Large intestine (tissue), 12 donors: ENCODE measurements at places on chromosomes 13 and 19. TPM values are rescaled to one million over a fixed set of nuclear protein-coding genes. Genes with fewer than 3 reads are reported as not detected.
A peak's percentile ranks its signal among the peaks of the same experiment; 100 is the strongest.

Gene IGSF23
- 11.5 TPM for polyA plus RNA-seq

GRCh38 chr13:52994051-52994450 is 34.6 kb upstream of the OLFM4 start:
- no peak for DNase-seq
- no peak overlapping the region for H3K4me3 ChIP-seq

- H3K27me3 ChIP-seq: peaks cover 7% of the 10 kb centered on the region
- peak overlapping the region; percentile 86 for H3K4me3 ChIP-seq
- H3K4me1 ChIP-seq: peaks cover 9% of the 10 kb centered on the region
- peak overlapping the region; percentile 86 for H3K27ac ChIP-seq
- peak; percentile 16 for DNase-seq
- peaks cover 15% of the 10 kb centered on the region for H3K36me3 ChIP-seq
Observed at GRCh38 chr19:7637374-7638256, 705 bp downstream of the STXBP2 start.

DNA sequence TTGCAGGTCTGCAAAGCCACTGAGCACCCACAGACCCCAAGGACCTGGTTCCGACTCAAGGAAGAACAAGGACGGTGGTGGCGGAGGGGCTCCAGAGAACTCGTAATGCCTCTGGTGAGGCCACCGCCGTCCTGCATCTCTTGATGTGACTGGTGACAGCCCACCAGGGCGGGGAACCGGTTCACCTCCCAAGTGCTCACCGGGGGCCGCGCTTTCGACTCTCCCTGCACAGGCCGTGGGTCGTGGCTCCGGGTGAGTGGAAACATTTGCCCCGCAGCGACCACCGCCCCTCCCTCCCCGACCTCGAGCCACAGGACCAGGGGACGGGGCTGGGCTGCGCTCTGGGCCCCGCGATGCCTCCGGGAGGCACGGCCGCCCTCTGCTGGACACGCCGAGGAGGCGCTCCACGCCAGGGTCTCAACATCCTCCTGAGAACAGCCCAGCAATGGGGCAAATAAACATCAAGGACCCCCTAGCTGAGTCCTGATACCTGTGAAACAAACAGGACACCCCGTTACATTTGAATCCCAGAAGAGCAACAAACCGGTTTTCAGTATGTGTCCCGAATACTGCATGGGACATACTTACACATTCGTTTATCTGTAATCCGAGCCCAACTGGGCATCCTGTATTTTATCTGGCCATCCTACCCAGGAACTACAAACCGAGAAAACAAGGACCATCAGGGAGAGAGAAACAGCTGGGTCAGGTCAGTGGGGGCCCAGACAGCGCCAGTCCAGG is 3.9 kb upstream of the PLPP2 start:
- no peak overlapping the region for H3K27ac ChIP-seq
- H3K36me3 ChIP-seq: no peaks in the 10 kb centered on the region

Gene DCT
- 0.13 TPM for polyA plus RNA-seq

DNA sequence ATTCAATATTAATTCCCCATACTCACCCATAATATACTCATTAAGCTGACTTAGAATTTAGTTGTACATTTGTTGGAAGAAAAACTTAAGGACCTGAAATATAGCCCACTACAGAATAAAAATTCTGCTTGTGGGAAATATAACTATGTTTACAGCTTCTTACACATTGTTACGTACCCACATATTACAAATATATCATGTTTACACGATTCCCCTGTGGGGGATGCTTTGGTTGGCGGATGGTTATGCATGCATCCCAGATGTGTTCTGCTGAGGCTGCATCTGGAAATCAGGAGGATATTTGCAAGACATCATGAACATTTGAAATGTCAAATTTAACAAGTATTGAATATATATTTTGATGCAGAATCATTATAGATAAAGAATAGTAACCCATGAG is 79.5 kb upstream of the KL start:
- no peak for DNase-seq
- no peak overlapping the region for H3K27ac ChIP-seq
- H3K4me3 ChIP-seq: no peak overlapping the region
- no peaks in the 10 kb centered on the region for H3K27me3 ChIP-seq
- H3K36me3 ChIP-seq: no peaks in the 10 kb centered on the region
- peaks cover 3% of the 10 kb centered on the region for H3K4me1 ChIP-seq

Gene SCEL
- 1.9 TPM for polyA plus RNA-seq

DNA sequence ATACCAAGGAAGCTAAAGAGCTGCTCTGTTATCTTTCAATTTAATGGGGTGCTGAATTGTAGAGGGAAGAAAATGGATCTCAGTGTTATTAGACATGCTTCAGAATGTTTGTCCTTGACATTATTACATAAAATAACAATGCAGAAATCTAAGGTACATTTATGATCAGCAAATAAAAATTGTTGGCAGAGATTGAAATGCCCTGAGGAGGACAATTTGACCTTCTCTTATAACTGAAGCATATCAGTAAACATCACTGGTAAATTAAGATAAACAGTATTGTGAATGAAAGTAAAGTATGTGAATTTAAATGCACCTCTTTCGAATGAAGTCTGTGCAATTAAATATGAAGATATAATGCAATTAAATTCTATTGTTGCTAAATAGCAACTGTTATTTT is 1362.1 kb upstream of the ATXN8OS start:
- no peaks in the 10 kb centered on the region for H3K27me3 ChIP-seq
- H3K4me3 ChIP-seq: no peak overlapping the region
- H3K4me1 ChIP-seq: no peaks in the 10 kb centered on the region
- H3K36me3 ChIP-seq: no peaks in the 10 kb centered on the region
- no peak for DNase-seq
- no peak overlapping the region for H3K27ac ChIP-seq

DNA sequence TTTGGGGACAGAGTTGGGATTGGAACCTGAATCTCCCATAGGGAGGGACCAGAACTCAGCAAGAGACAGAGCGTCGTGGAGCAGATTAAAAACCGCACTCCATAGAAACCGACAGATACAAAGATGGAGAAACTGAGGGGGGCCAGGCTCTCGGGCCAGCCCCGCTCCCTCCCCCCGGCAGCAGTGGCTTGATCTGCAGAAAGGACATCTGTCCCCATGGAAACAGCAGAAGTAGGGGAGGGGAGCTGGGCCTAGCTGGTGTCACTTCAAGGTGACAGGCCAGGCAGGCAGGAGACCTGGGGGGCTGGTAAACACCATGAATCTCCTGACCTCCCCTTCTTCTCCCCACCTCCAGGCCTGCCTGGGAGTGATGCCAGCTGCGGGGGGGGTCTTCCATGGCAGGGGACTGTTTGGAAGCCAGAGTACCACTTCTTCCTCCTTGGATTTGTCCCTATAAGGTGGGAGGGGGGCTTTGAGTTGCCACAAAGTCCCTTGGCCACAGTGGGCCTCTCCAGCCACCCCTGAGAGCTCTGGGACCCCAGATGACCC is 10.9 kb downstream of the TMIGD2 start:
- H3K27me3 ChIP-seq: peaks cover 5% of the 10 kb centered on the region
- H3K4me3 ChIP-seq: no peak overlapping the region
- DNase-seq: no peak
- no peaks in the 10 kb centered on the region for H3K4me1 ChIP-seq
- H3K36me3 ChIP-seq: no peaks in the 10 kb centered on the region

DNA sequence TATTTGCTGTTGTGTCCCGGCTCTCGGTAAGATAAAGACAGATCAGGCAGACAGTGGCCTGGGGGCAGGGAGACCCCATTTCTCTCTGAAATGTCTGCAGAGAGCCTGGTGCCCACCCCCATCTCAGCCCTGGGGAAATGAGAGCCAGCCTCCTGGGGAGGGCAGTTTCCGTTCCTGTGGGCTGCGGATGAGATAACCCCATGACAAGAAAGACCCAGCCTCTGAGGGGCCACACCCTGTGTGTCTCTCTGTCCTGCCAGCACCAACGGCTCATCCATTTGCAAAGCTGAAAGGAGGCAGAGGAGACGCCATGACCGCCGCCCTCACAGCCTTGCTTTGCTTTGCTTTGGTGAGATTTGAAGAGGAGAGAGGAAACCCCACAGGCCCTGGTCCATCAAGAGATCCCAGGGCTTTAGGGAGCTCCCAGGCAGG is 28.1 kb upstream of the KIR3DL3 start:
- H3K4me1 ChIP-seq: no peaks in the 10 kb centered on the region
- DNase-seq: no peak
- H3K4me3 ChIP-seq: no peak overlapping the region
- no peaks in the 10 kb centered on the region for H3K36me3 ChIP-seq

DNA sequence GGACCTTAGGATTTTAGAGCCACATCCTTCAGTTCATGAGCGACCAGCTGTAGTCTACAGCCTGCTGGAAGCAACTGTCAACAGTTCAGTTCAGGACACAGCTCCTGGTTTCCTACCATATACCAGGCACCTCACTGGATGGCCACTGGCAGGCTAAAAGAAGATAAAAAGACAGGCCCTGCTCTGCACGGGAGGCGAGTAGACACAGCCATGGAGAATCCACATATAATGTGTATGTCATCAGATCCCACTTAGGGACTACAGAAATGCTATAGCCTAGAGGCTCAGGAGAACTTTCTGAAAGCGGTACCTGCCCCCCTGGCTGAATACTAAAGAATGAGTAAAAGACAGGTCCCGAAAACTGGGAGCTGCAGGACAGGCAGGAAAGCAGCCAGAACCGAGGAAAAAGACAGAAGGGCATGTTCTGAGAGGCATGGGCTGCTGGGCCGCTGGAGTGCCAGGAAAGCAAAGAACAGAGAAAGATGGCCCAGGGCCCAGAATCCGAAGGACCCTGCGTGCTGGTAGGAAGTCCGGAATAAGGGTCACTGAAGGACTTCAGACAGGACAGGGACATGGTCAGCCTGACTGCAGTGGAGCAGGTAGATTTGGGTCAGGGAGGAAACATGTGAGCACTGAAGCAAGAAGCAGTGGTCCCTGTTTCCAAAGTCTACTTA is 23.5 kb downstream of the DZIP1 start:
- no peak overlapping the region for H3K4me3 ChIP-seq
- DNase-seq: no peak
- no peaks in the 10 kb centered on the region for H3K4me1 ChIP-seq
- H3K27ac ChIP-seq: no peak overlapping the region
- no peaks in the 10 kb centered on the region for H3K27me3 ChIP-seq

DNA sequence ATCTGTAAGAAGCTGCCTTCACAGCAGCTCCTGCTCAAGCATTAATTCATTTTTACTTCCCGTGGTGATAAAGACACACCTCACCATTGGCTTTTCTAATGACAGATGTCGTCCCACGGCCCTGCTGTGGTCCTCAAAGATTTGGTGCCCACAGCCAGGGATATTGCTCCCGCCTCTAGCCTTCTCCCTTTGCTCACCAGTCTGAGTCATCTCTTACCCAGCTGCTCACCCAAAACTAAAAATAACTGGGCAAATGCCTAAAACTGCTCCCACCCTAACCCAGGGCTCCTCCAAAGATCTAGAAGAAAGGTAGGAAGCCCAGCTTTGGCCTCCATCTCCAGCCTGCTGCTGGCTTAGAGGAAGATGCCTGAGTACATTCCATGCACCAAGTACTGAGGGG is 371.1 kb upstream of the ZNF507 start:
- H3K27me3 ChIP-seq: no peaks in the 10 kb centered on the region
- H3K4me3 ChIP-seq: no peak overlapping the region
- H3K36me3 ChIP-seq: no peaks in the 10 kb centered on the region

DNA sequence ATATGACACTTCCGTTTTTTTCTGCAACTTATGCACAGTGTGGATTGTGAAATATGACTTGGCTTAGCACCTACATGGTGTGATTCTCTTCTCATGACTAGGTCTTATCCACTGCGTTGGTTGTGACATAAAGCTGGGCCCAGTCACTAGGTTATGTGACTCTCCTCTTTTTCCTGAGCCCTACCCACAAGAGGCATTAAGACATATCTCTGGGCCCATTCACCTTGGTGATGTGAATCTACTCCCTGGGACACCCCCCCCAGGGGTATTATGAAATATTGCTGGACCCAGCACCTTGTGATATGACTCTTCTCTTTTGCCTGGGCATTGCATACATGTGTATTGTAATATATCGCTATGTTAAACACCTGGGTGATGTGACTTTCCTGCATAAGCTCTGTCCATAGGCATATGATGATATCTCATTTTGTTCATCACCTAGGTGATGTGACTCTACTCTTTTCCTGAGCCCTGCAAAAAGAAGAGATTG is 85.8 kb upstream of the ZNF43 start:
- H3K27ac ChIP-seq: no peak overlapping the region
- no peaks in the 10 kb centered on the region for H3K4me1 ChIP-seq
- no peak for DNase-seq
- no peak overlapping the region for H3K4me3 ChIP-seq

Gene SKA3
- polyA plus RNA-seq: 5.3 TPM

- peak; percentile 15 for DNase-seq
- no peaks in the 10 kb centered on the region for H3K4me1 ChIP-seq
- H3K27me3 ChIP-seq: no peaks in the 10 kb centered on the region
Observed at GRCh38 chr19:3243819-3244700, 19.6 kb downstream of the CELF5 start.

GRCh38 chr13:45063261-45063860 is 56.9 kb upstream of the GTF2F2 start:
- H3K4me3 ChIP-seq: no peak overlapping the region
- DNase-seq: no peak
- no peaks in the 10 kb centered on the region for H3K27me3 ChIP-seq
- H3K27ac ChIP-seq: no peak overlapping the region

- DNase-seq: no peak
- H3K4me1 ChIP-seq: no peaks in the 10 kb centered on the region
- no peak overlapping the region for H3K4me3 ChIP-seq
- no peaks in the 10 kb centered on the region for H3K27me3 ChIP-seq
Observed at GRCh38 chr13:42170029-42170428, 101.9 kb upstream of the AKAP11 start.

- H3K36me3 ChIP-seq: no peaks in the 10 kb centered on the region
- peak overlapping the region; percentile 44 for H3K27ac ChIP-seq
- peak overlapping the region; percentile 21 for H3K4me3 ChIP-seq
Observed at GRCh38 chr19:14363183-14364097, 17.8 kb upstream of the ADGRE5 start.

- no peak overlapping the region for H3K27ac ChIP-seq
- H3K4me1 ChIP-seq: peaks cover 40% of the 10 kb centered on the region
- H3K4me3 ChIP-seq: peak overlapping the region; percentile 18
- peaks cover 46% of the 10 kb centered on the region for H3K27me3 ChIP-seq
Observed at GRCh38 chr19:920051-920864, 3.1 kb downstream of the KISS1R start.

- H3K36me3 ChIP-seq: no peaks in the 10 kb centered on the region
- no peak for DNase-seq
- no peaks in the 10 kb centered on the region for H3K4me1 ChIP-seq
- H3K27me3 ChIP-seq: no peaks in the 10 kb centered on the region
- no peak overlapping the region for H3K27ac ChIP-seq
Observed at GRCh38 chr13:55190996-55191395, 1949.7 kb upstream of the PRR20A start.

Gene IFI30
- polyA plus RNA-seq: 270 TPM

DNA sequence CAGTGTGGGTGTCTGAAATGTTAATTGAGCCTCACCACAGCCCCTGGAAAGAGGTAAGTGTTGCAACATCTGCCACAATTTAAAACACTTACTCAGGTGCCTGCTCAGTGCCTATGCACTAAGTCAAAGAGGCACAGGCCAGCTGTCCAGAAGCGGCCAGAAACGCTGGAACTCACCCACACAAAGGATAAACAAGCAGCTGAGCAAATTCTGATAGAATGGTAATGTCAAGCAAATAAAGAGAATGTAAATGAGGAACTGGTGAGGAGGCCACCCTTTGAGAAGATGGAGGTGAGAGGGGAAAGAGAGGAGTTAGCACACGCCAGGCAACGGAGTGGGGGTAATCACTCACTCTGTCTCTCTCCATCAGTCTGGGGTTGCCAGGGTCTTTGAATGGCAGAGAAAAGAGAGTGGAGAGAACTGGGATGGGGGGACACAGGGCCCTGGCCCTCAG is 67.7 kb upstream of the SERP2 start:
- H3K4me3 ChIP-seq: no peak overlapping the region
- peaks cover 6% of the 10 kb centered on the region for H3K4me1 ChIP-seq
- H3K27me3 ChIP-seq: no peaks in the 10 kb centered on the region
- H3K27ac ChIP-seq: no peak overlapping the region
